ENCODE measurements at places on chromosomes 7 and 10.

- no peak for DNase-seq
Measured at GRCh38 chr10:91153508-91153907, 67.0 kb upstream of the PCGF5 start.

DNA sequence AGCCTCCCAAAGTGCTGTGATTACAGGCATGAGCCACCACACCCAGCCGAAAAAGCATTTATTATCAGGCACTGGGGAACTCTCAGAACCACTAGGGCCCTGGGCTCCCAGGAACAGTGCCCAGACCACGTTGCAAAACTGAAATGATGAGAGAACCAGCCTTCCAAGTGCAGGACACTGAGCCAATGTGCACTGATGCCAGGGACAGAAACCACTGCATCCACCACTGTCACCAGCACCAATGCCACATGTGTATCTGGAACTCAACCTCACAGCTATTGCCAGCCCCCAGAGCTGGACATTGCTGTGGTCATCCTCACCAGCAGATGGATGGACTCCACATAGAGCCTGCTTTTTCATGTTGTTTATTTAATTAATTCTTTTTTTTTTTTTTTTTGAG lies 28.2 kb upstream of the TPST1 start:
- DNase-seq = no peak

- peak; percentile 72 for DNase-seq
Measured at GRCh38 chr7:156907656-156908055, 14.7 kb upstream of the LMBR1 start.

GRCh38 chr10:63866747-63867140 lies 345.5 kb downstream of the REEP3 start:
- DNase-seq = peak; percentile 11

DNA sequence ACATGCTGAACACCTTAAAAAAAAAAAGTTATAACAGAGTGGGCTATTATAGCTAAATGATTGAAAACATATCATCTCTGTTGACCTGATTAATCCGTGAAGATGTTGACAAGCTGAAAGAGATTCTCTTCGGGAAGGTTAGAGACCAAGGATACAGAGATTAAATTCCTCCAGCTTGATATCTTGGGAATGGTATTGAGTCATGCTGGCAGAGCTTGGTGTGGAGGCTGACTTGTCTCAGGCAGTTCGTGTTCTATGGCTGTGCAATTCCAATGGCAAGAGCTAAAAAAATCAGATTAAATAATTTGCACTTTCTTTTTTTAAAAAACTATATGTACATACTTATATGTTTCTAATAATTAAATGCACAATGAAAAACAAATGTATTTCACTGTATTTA lies 24.9 kb upstream of the CACNA2D1 start:
- DNase-seq = no peak
